Stimulated activated CD8-positive, alpha-beta memory T cell treated with anti-CD3 and anti-CD28 coated beads, Interleukin-4, amount 100 ng/mL, for 1 hour (primary cell): ENCODE measurements at places on chromosomes 1 and 21.

GRCh38 chr21:40835184-40835694 is 11.7 kb downstream of the DSCAM start:
- no peak for DNase-seq

- no peak for DNase-seq
These were observed 15.8 kb downstream of the KCNQ4 start for GRCh38 chr1:40799351-40799867.

- no peak for DNase-seq
These were observed 52.5 kb downstream of the POU2F1 start for GRCh38 chr1:167273027-167273800.

GRCh38 chr1:73611681-73612080 is 586.3 kb downstream of the LRRIQ3 start:
- DNase-seq: no peak

DNA sequence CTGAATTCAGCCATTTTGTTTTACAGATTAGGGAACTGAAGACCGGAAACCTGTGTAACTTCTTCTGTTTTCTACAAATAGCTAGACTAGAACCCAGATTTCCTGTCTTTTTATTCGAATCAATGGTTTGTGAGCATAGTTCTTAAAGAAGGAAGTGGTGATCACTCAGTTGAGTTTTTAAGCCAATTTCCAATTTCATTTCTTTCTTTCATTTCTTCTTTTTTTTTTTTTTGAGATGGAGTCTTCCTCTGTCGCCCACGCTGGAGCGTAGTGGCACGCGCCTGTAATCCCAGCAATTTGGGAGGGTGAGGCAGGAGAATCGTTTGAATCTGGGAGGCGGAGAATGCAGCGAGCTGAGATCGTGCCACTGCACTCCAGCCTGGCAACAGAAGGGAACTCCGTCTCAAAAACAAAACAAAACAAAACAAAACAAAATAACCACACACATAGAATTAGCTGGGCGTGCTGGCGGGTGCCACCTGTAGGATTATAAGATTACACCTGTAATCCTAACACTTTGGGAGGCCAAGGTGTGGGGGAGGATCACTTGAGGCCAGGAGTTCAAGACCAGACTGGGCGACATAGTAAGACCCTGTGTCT is 3.0 kb upstream of the MDM4 start:
- DNase-seq: no peak

GRCh38 chr1:81974222-81974841 is 173.6 kb downstream of the ADGRL2 start:
- DNase-seq: no peak

GRCh38 chr21:20882462-20883407 is 115.5 kb upstream of the NCAM2 start:
- no peak for DNase-seq

DNA sequence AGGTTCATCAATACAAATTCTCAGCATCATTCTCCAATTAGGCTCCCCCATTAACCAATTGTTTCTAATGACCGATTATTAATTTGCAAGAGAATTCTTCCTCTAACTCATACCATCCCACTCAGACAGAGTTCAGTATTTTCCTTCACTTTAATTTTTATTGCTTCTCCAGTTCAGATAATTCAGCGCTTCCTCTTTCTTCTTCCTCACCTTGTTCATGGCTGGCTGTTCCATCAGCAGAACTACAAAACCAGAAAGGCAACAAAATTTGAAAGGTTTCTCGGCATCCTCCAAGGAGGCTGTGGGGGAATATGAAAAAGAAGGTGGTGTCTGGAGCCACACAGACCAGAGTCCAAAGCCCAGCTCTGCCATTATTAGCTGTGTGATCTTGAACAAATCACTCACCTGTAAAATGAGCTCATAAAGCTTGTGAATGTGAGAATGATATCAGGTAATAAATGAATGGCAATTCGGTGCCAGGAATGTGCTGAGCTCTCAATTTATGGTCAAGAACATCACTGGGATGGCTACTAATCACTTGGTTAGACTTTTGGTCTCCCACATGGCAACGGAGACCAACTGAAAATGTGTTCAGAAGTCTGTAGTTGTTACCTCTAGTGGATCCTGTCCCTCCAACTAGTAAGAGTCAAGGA is 11.7 kb upstream of the ZNF436 start:
- DNase-seq: no peak

DNA sequence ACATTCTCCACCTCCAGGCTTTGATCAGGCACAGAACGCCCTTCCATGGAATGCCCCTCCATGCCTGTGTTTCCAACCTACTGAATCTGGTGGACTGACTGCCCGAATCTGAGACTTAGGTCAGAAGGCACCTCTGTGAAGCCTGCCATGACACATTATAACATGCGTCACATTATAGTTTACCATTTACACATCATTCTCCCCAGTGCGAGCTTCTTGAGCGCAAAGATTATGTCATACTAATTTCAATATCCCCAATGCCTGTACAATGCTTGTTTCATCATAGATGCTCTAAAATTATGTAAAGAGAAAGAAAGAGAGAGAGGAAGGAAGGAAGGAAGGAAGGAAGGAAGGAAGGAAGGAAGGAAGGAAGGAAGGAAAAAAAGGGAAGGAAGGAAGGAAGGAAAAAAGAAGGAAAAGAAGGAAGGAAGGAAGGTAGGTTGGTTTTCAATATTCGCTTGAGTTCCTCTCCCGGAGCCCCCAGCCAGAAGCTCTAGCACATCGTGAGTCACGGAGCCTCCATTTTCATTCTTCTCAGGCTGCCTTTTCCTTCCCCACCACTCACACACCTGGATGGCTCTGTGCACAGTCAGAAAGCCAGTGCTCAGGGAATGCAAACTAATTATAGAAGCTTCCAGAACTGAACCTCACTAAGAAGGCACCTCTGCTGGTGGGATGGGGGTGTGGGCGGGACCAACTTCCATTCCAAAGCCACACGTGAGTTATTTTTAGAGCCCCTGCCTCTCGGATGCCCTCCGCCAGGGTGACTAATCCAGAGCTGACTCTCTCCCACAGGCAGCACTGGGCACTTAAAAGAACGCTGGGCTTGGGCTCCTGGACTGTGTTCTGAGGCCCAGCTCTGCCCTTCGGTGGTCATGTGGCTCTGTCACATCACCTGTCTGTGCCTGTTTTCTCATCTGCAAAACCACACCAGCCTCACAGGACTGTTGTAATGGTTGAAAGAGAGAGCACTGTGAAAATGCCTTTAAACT is 27.4 kb downstream of the LAMB3 start:
- no peak for DNase-seq

DNA sequence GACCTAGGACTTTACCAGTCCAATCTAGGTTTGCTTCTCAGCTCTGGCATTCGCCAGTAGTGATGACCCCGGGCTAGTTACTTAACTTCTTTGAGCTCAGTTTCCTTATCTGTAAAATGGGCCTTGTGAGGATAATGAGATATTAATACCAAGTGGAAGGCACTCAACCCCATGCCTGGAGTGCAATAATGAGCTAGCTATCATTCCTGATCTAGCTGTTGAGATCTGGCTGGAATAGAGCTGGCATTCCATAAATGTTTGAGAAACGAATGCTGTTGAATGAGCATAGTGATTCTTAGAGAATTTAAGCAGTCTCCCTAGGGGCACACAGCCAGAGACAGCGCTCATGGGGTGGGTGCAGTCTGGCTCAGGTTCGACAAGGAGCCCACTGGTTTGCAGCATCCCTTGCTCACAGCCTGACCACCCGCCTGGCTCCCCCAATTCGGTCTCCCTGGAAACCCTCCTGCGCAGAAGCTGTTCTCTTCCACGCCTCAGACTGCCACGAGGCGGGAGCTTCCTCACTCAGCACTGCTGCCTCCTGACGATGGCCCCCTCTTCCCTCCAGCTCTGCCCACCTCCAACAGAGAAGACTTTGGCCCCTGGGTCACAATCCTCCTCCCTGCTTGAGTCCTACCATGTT is 32.5 kb downstream of the DHCR24 start:
- DNase-seq: no peak

DNA sequence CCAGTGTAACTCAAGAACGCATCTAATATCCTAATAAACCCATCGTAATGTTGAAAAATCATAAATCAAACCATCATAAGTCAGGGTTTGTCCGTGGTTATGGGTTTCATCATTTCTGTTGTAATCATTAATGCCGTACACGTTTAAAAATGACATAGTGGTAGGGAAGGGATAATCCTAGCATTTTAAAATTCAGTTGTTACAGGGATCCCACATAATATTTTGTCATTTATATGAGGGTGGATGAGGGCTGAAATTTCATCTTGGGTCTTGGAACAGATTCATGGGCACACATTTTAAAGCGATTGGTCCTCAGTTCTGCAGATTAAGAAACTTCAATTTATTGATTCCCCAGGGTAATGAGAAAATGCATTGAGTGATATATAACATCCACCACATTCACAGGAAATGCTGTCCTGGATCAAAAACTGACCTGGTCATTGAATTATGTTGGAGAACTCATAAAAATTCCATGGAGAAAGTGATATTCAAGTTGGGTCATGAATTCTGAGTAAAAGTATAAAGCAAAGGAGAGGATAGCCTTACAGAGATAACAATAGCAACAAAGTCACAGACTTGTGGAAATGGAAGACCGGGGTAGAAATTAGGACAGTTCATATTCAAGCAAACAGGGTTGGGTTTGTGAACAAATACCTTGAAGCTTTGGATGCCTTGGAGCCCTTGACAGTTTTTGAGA is 1527.3 kb upstream of the TPTE start:
- no peak for DNase-seq

DNA sequence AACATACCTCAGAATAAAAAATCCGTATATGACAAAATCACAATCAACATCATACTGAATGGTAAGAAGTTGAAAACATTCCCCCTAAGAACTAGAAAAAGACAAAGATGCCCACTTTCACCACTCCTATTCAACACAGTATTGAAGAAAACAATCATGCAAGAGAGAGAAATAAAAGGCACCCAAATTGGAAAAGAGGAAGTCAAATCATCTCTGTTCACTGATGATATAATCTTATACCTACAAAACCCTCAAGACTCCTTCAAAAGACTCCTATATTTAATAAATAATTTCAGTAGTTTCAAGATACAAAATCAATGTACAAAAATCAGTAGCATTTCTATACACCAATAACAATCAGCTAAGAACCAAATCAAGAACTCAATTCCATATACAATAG is 14.7 kb downstream of the PGLYRP4 start:
- DNase-seq: no peak

- no peak for DNase-seq
These were observed 332.1 kb downstream of the RRAGC start for GRCh38 chr1:38527373-38527966.

- no peak for DNase-seq
These were observed 26.2 kb upstream of the SNX27 start for GRCh38 chr1:151585622-151586021.

- no peak for DNase-seq
These were observed 85.9 kb downstream of the TM2D1 start for GRCh38 chr1:61638911-61639605.

DNA sequence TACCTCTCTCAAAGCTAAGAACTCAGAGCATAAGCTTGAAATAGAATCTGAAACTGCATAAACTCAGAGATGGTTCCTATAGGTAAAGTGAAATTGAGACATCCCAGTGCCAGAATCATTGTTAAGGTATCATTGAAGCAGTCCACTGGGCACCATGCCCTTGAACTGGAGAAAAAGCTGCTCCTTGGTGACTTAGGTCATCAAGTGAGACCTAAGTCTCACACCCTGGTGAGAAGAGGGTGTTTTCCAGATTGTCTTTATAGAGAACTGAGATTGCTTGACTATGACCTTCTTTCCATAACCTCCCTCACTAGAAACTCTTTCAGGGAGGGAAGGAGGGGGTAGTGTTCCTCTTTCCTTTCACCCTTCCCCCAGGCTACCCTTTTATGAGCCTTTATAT is 9.4 kb upstream of the ATP6V1G3 start:
- no peak for DNase-seq

- no peak for DNase-seq
These were observed 75.8 kb downstream of the ITPKB start for GRCh38 chr1:226663327-226663704.

GRCh38 chr1:6512245-6512907 is 20.9 kb upstream of the PLEKHG5 start:
- DNase-seq: no peak

GRCh38 chr1:107467286-107467685 is 326.4 kb downstream of the NTNG1 start:
- no peak for DNase-seq

DNA sequence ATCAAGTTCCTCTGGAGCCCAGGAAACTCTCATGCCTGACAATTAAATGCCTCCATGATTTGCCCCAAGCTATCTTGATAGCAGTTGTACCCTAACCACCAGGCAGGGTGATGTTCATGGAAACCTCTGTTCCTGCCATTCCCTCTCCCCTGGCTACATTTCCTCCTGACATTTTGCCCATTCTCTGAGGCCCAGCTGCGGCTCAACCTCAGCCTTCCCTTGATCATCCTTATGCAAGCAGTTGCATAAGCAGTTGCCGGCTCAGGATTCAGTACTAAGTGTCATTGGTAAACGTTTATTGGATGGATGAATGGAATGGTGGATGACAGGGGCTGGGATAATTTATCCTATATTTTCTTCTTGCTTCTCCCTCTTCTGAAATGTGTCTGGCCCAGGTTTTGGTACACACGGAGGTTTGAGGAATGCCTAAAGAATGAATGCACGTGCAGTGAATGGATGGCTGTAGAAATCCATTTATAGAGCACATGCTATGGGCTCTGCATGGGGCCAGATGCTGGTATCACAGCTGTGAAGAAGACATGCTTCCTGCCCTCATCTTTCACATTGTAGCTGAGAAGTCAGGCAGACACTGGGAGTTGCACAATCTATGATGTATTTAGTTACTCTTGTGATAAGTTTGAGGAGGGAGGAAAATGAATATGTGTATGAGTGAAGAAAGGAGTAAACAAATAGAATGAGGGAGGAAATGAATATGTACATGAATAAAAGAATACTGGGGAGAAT is 261.8 kb downstream of the FOXD2 start:
- DNase-seq: no peak

- no peak for DNase-seq
These were observed 263.0 kb upstream of the ZRANB2 start for GRCh38 chr1:71343686-71344416.

DNA sequence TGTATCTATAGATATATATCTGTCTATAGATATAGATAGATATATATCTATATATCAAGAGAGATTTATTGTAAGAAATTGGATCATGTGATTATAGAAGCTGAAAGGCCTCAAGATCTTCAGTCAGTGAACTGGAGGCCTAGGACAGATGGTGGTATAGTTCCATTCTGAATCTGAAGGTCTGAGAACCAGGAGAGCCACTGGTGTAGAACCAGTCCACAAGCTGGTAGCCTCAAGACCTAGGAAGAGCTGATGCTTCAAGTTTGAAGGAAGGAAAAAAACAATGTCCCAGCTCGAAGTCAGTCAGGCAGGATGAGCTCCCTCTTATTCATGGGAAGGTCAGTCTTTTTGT is 213.2 kb upstream of the JUN start:
- no peak for DNase-seq

- no peak for DNase-seq
These were observed 44.3 kb downstream of the PCNX2 start for GRCh38 chr1:233251201-233251720.

GRCh38 chr1:6902153-6902552 is 116.9 kb downstream of the CAMTA1 start:
- no peak for DNase-seq

GRCh38 chr1:28671254-28671780 is 2.7 kb downstream of the GMEB1 start:
- DNase-seq: no peak

- no peak for DNase-seq
These were observed 149.4 kb downstream of the ELAVL4 start for GRCh38 chr1:50257940-50258685.
